Large intestine (tissue), 12 donors: ENCODE measurements at places on chromosomes 7 and 10.
A peak's percentile ranks its signal among the peaks of the same experiment; 100 is the strongest.

GRCh38 chr10:54708021-54708420 lies 93.0 kb downstream of the PCDH15 start:
- DNase-seq, result no peak

- no peak for DNase-seq
These were observed 36.3 kb upstream of the EXOC6 start for GRCh38 chr10:92811986-92812385.

- DNase-seq, result no peak
These were observed 122.2 kb downstream of the PCLO start for GRCh38 chr7:83040484-83040883.

DNA sequence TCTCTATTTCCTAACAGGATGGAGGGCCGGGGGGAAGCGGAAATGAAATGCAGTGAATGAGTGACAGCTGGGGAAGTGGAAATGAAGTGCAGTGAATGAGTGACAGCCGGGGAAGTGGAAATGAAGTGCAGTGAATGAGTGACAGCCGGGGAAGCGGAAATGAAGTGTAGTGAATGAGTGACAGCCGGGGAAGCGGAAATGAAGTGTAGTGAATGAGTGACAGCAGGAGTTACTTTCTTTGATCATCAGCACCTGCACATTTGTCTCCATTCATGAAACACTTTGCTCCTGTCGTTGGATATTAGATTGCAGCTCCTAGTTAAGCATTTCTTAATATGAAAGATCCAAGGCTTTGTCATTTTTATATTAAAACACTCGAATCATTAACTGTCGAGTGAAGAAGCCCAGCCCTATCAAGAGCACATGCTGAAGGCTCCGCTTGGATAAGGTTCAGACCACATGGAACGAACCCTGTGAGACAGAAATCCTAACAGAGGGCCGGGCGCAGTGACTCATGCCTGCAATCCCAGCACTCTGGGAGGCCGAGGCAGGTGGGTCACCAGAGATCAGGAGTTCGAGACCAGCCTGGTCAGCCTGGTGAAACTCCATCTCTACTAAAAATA lies 406.0 kb upstream of the ADARB2 start:
- DNase-seq, result no peak

DNA sequence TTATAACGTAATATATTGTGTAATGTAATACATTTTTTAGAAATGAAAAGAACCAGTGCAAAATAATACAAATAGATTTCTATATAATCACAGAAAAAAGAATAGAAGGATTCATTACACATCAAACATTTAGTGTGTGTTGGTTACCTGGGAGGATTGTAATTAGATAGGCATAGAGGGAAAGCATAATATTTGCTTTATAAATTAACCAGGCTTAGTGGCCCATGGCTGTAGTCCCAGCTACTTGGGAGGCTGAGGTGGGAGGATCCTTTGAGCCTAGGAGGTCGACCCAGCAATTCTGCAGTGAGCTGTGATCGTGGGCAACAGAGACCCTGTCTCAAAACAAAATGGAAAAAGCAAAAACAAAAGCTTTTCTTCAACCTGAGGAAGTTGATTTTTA lies 5.0 kb upstream of the CNOT4 start:
- no peak for DNase-seq

DNA sequence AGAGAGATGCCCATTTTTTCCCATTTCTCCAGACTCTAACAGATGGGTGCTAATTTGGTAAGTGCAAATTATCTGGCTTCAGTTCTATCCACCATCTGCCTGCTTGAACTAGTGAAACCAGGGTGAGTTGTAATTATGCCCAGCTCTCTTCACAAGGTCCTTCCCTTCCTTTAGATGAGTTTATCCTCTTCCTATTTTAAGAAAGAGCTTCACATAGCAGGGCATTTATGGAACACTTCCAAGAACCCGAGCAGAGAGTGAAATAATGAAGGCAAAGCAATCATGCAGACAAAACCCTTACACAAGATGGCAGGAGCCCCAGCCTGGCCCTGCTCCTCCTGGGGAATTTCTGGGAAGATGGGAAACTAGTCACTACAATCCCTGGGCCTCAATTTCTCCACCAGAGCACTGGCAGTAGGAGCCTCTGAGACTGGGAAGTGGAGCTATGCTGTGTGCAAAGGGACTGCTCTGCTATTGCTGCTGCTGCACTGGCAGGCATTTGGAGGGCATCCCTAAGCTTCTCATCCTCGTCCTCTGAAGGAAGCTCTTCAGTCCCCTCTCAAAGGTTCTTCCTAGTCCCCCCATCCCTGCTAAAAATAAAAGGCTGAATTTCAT lies 33.7 kb upstream of the PLXNA4 start:
- no peak for DNase-seq

GRCh38 chr10:70404787-70405036 lies 767 bp downstream of the EIF4EBP2 start:
- no peak for DNase-seq

GRCh38 chr7:6395898-6396595 lies 51.7 kb downstream of the DAGLB start:
- DNase-seq, result no peak

GRCh38 chr10:118106426-118106825 lies 59.7 kb upstream of the RAB11FIP2 start:
- DNase-seq, result peak; percentile 11

DNA sequence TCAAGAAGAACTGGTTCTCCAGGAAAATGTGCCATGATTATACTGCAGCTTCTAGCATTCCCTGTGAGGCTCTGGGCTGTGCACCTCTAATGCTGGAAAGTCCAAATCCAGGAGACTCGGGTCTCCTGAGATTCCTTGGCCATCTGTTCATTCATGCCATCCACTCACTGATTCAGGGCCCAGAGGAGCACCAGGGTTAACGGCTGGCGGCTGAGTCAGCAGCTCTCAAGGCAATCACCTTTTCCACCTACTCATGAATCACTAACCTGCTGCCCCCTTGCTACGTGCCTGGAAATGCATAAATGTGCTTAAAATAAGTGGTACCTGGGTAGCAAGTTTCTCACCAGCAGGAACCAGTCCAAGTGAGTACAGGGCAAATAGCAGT lies 132.7 kb downstream of the KCNMA1 start:
- peak; percentile 23 for DNase-seq

- DNase-seq, result no peak
These were observed at the start of gene CALHM1 for GRCh38 chr10:103458720-103459119. Gene CALHM1, minus strand, starts transcription at chr10:103458900. Its CDS starts 149 bp downstream, at chr10:103458751.

DNA sequence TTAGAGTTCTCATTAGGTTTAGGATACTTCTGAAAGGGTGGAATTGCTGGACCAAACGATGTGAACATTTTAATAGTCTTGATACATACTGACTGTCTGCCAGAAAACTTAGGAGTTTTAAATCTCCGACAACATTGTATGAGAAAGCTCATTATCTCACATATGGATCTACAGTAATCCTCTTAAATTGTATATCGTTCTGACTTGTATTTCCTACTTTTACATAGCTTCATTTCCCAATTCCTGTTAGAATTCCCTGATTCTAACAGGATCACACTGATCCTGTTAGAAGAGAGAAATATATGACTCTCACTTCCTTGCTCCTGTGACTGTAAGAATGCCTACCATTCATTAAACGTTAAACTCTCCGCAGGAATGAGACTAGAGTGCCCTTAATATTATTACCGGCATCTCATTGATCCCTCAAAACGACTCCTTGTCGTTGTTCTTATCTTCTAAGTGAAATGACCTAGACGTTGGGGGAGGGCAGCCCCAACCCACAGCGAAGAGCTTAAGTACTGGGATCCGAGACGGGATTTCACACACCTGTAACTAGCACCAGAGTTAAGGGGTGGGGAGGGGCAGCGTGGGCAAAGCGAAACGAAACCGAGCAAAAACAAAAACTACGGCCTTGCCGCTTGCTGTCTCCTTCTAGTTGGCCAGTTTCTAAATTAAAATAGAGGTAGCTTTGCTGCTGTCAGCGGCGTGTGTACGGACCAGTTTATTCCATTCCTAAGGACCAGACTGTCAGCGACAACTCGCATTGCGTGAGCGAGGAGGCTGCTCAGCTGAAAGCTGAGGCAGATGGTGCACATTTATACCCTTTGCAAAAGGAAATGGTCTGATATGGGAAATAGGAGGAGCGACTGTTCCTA lies 678 bp upstream of the TMEM106B start:
- peak; percentile 90 for DNase-seq

DNA sequence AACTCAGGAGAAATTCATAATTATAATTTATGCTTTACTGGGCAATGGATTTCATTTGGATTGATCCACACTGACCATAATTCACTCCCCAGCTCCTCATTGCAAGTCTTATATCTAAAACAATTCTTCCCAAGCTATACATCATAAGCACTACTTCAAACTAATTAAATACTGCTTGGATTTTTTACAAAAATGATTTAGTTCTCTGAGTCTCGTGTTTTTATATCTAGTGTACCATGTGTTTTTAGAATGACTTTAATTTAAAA lies 443.8 kb downstream of the GPAM start:
- DNase-seq, result no peak
